ENCODE measurements at places on chromosomes 4 and X.

DNA sequence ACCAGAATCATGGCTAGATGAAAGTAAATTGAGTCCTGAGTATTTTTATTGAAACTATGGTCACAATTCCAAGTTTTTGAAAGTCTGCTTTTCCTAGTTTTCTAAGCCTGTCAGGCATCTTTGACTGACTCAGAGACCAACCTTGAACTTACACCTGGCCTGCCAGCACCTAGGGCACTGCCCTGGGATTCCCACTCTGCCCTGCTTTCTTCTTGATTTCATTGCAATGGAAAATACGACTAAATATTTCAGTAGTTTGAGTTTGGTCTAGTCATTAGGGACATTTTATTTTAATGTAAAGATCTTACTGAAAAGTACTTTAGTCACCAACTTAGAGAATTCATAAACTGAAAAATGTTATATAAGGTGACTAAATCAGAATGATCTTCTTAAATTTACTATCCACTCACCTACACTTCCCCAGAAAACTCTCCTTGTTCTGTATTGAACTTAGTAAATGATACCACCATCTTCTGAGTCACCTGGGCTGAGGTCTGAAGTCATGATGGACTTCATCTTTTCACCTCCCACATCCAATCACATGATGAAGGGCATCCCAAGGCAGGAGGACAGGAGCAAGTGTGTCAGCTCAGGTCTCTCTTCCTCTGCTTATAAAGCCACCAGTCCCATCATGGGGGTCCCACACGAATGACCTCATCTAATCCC is 11.6 kb upstream of the PYURF start:
- DNase-seq: no peak

- no peak for DNase-seq
Measured at GRCh38 chrX:41302370-41302769, 31.6 kb upstream of the DDX3X start.

DNA sequence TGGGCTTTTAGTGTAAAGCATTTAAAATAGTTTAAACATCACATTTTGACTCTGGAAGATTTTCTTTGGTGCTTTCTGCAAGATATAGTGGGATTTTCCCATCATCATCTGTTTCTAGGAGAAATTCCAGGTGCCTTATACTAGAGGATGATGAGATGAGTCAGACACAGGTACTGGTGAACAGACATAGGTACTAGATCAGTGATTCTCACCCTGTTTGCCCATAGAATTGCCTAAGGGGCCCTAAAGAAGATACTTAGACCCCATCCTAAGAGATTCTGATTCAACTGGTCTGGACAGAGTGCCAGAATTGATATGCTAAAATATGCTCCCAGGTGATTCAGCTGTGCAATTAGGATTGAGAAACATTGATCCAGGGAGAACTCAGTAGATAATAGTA is 9.7 kb downstream of the TSPAN7 start:
- no peak for DNase-seq

GRCh38 chrX:153319295-153320046 is 2.1 kb downstream of the PNMA6F start:
- no peak for DNase-seq

GRCh38 chr4:88251924-88252323 is 32.4 kb downstream of the PPM1K start:
- DNase-seq: no peak

- no peak for DNase-seq
Measured at GRCh38 chr4:4696530-4696929, 154.7 kb upstream of the STX18 start.

DNA sequence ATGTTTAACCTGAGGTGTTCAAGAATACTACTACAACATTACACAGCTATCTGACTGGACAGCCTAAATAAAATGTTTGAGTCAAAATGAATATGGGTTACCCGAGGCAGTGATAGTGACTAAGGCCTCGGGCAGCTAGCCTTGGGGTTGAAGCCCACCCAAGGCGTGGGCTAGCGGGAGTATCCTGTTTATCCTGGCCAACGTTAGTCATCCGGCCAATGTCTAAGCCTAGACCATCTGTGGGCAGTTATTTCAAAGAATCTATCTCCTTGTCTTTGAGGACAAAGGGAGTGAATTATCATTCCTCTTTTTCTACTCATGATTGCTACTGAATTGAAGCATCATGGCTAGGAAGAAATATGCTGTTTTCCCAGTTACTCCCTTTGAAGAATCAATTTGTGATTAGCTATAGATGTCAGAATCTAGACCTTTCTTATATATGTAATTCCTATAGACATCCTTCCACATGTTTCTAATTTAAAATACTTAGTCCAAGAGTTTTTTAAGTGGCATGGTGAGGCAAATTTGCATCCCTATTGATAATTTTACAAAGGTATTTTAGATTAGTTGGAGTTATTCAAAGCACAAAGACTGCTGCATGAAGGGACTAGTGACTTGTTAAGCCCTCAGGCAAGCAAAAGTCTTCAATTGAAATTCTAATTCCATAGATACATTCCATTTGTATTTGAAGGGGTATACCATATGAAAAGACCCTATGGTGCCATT is 6.0 kb upstream of the PDGFC start:
- DNase-seq: no peak

DNA sequence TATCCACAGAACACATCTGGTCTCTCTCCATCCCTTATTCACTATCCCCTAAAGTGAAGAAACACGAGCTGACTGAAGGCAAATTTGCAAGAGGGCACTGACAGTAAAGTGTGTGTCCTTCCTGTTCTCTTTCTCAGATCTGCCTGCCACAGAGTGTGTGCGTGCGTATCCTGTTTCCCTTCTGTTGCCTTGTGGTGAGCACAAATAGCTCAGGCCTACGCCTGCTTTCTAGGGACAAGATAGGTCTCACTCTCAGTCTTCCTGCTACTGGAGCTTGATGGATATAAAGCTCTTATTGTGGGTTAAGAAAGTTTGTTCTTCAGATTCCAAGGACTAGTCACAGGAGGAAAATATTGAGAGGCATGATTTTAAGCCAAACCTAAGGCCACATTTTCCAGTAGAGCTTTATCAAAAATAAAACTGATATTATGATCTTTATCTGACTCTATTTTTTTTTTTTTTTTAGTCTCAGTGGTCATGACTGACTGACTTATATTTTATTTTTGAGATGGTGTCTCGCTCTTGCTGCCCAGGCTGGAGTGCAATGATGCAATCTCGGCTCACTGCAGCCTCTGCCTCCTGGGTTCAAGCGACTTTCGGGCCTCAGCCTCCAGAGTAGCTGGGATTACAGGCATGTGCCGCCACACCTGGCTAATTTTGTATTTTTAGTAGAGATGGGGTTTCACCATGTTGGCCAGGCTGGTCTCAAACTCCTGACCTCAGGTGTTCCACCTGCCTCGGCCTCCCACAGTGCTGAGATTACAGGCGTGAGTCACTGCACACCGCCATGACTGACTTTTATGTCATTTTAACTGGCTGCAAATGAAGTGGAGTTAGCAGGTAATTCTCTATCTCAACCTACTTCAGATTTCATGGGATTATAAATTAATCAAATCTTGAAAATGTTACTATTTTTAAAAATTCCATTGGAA is 140.3 kb upstream of the SH3RF1 start:
- no peak for DNase-seq

GRCh38 chrX:87896057-87896456 is 378.5 kb downstream of the KLHL4 start:
- DNase-seq: no peak

GRCh38 chrX:49910344-49910743 is 12.1 kb upstream of the CLCN5 start:
- no peak for DNase-seq

DNA sequence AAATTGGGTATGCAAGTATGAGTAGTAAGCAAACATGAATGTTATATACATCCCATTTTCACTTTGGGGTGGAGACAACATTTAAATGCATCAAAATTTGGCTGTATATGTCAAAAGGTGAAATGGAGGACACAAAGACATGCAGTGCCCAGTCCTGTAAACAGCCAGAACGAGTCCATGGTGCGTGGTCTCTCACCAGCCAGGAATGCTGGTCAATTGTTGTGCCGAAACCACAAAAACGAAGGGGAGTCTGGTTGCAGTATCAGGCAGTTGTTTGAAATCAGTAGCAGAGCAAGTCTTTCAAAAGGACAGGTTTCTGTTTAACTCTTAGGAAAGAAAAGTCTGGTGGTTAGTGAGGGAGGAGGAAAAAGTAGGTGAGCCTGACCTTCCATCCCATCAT is 22.3 kb upstream of the RNF150 start:
- DNase-seq: no peak

DNA sequence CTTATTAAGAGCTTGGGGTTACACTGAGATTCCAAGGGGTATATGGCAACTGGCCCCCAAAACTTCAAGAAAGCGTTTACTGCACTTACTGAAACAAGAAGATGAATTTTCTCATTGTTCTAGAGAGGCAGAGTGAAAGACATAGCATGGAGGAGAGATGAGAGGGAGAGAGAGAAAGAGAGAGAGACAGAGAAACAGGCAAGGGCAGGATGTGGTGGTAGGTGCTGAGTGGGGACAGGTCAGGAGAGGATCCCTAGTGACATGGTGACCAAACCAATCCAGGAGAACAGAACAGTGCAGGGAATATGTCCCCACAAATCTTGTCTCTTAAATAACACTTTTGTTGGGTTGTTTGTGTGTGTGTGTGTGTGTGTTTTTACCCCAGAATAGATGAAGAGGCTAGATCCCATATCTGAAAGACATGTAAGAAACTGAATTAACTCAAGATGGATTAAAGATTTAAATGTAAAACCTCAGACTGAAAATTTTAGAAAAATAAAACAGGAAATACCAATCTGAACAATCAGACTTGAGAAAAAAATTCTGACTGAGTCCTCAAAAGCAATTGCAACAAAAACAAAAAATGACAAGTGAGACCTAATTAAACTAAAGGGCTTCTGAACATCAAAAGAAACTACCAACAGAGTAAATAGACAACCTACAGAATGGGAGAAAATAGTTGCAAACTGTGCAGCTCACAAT is 202.2 kb downstream of the QDPR start:
- no peak for DNase-seq

DNA sequence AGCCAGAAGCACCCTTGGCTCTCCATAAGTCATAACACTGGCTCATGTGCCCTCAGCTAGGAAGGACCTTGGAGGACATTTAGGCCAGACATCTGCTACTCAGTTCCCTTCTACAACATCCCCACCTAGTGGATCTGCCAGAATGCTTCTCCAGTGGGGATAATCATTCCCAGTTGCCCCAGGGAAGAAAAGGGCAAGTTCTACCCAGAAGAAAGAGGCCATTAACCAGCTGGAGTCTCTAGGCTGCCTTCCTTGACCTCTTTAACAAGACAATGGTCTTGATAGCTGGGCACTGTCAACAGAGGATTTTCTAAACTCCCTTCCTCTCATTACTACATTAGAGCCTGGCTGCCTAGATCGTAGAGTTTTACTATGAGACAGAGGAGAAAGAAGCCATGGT is 42.0 kb downstream of the LGI2 start:
- no peak for DNase-seq

GRCh38 chr4:52618795-52619590 is 40.1 kb downstream of the USP46 start:
- no peak for DNase-seq

GRCh38 chr4:186422296-186422695 is 133.1 kb downstream of the MTNR1A start:
- DNase-seq: no peak

GRCh38 chrX:140467211-140467610 is 37.7 kb downstream of the SOX3 start:
- DNase-seq: no peak

GRCh38 chr4:43586813-43587212 is 694.3 kb downstream of the GRXCR1 start:
- DNase-seq: no peak

DNA sequence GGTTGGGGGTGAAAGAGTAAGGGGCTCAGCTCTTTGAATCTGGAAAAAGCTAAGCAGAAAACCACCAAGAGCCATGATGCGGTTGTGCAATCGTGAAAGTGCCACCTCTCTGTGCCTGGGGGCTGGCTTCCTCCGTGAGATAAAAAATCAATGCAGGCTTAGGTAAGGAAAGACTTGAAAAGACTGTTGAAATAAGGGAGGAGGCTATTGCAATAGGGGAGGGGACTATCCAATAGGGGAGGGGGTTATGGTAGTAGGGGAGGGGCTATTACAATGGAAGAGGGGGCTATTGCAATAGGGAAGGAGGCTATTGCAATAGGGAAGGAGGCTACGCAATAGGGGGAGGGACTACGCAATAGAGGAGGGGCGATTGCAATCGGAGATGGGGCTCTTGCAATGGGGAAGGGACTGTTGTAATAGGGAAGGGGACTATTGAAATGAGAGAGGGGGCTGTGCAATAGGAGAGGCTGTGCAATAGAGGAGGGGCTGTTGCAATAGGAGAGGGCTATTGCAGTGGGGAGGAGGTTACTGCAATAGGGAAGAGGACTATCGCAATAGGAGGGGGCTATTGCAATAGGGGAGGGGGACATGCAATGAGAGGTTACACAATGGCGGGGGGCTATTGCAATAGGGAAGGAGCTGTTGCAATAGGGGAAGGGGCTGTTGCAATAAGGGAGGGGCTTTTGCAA is 162.3 kb upstream of the PSAPL1 start:
- DNase-seq: no peak

- DNase-seq: no peak
Measured at GRCh38 chr4:56511098-56511497, 5.5 kb downstream of the ARL9 start.

GRCh38 chrX:124125471-124125870 is 164.0 kb downstream of the STAG2 start:
- no peak for DNase-seq

- no peak for DNase-seq
Measured at GRCh38 chr4:152936446-152937335, 568 bp downstream of the FHDC1 start.

DNA sequence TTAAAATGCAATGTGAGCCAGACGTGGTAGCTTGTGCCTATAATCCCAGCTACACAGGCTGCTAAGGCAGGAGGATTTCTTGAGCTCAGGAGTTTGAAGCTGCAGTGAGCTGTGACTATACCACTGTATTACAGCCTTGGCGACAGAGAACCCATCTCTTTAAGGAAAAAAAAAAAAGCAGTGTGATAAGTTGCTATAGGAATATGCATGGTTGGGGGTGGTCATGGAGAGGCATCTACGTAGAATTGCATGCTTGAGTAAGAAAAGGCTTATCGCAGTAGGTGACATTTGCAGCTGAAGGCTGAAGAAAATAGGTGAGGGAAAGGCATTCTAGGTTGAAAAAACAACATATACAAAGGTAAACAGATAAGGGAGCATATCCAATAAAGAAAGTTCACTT is 4.1 kb downstream of the DIAPH2 start:
- no peak for DNase-seq

GRCh38 chrX:68121371-68121770 is 311.9 kb downstream of the OPHN1 start:
- no peak for DNase-seq

DNA sequence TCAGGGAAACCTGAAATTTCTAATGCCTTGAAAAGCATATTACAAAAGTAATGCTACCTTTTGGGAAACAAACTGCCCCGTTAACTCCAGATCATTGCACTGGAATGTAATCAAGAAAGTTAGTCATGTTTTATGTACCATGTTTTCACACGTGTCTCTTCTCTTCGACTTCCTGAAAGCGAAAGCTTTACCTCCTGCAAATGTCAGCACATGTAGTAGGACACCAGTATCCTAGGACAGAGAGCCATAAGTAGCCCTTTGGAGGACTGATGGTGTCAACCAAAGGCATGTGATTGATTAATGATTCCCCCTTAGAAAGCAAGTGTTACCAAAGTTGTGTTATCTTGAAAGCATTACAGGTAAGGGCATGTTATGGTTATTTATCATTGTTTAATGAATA is 8.8 kb upstream of the MND1 start:
- no peak for DNase-seq

GRCh38 chrX:148271263-148271662 is 229.2 kb upstream of the AFF2 start:
- DNase-seq: no peak

GRCh38 chrX:50180073-50180940 is 20.5 kb downstream of the AKAP4 start:
- DNase-seq: no peak

Measured in stimulated activated CD8-positive, alpha-beta memory T cell treated with anti-CD3 and anti-CD28 coated beads, Interleukin-7, amount 100 ng/mL, for 1 hour (primary cell).